Activated CD4-positive, alpha-beta T cell treated with anti-CD3 and anti-CD28 coated beads, Interleukin-2, amount 50 U/mL, for 4 hours (primary cell): ENCODE measurements at places on chromosomes 11 and 22.

DNA sequence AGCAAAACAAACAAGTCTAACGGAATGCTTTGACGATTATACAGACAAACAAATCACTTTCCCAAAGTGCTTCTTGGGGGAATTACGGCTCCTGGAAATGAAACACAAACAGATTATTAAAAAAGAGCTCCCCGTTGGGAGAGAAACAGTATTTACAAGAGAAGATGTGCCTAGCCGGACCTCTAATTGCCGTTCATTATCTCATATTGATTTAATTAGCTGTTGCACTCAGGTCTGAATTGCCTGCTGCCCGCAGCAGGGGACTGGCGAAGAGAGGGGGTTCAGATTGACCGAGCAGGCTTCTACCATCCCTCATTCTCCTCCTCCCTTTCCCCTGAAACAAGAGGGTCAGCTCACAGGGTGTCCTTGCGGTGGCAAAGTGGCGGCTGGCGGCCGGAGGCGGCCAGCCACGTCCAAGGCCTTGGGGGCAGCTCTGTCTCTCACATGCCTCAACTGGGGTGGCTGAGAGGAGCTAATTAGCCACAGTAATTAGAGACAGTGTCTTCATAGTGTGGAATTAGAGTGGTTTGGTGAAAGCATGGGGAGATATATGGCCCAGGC lies 295.1 kb downstream of the MIAT start:
- no peak for DNase-seq

DNA sequence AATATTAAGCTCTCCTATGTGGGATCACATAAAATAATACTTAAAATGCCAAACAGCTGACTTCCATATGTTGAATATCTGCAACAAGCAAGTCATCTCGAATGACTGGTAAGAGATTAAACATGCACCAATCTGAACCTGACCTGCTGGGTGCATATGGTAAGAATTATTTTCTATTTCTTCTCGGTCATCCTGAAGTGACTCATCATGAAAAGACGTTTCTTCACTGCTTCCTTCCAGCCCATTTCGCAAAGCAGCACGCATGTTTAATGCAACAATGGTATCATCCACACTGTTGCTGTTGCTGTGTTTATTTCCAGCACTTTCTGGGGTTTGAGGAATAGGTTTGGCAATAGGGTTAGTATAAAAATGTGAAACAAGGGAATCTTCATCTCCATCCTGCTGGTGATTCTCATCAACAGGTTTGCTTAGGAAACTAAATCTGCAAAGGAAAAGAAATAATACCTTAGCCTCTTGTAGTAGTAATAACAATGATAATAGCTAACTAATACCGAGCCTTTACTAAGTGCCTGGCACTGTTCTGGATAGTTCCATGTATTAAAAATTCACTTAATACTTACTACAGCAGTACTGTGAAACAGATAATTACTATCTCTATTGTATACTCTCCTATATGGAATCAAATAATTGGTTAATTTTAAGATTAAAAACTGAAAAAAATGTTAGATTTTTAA lies 52.0 kb upstream of the CHRNA10 start:
- DNase-seq, result no peak

- DNase-seq, result no peak
Measured at GRCh38 chr11:93728792-93729128, 12.5 kb downstream of the TAF1D start.

- DNase-seq, result no peak
Measured at GRCh38 chr22:23237201-23237798, 57.0 kb downstream of the BCR start.

DNA sequence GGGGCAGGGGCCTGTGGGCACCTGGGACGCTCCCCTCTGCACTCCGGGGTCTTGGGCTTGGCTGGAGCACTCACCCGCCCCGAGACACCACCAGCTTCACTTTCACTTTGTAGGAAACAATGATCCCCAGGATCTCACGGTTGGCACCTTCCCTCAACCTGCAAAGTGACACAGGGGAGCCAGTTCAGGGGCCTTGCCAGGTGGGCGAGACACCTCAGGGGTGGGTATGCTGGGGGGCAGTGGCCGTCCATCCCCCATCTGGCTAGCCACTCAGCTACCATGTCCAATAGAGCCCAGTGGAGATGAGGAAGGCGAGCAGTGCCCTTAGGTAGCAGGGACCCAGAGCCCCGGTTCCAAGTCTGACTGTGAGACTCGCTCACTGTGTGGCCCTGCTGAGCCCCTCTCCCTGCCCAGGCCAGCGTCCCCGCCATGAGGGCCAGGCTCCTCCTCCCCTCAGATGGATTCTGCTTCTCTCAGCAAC lies 32.3 kb downstream of the TPBGL start:
- no peak for DNase-seq

DNA sequence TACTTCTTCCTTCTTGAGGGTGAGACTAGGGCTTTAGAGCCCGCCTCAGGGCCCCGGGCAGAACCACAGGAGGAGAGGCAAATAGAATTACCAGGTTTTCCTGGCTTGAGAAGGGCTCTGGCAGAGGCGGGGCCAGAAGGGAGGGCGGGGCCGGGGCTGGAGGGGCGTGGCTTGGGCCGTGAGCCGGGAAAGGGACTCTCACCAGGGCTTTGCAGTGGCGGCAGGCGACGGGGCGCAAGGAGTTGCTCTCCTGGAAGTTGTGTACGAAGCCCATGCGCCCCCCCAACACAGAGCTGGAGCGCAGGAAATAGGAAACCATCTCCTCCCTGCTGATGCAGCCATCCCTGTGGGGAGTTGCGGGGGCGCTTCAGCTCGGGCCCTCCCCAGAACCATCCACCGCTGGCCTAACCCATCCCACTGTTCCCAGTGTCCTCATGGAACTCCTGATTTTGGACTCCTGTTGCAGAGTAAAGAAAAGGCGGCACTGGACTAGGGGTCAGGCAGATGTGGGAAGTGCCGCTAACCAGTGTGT lies 6.9 kb upstream of the NRXN2 start:
- DNase-seq, result no peak

DNA sequence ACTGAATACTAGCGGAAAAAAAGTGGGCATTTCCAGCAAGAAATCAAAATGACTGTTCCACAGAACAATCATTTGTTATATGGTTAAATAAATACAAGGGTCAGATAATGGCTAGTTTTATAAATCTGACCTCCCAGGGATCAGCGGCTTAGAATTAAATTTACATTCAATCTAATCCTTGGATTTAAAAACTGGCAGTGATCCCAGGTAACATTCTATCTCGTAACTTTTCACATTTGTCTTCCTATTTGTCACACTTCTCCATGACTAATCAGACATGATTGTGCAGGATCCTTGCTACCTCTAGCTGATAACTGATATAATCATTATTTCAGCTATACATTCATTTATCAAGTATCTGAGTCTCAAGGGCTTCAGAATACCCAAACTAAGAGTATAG lies 2.9 kb upstream of the MMP3 start:
- no peak for DNase-seq

GRCh38 chr22:36569999-36570398 lies 41.0 kb upstream of the EIF3D start:
- DNase-seq, result no peak

DNA sequence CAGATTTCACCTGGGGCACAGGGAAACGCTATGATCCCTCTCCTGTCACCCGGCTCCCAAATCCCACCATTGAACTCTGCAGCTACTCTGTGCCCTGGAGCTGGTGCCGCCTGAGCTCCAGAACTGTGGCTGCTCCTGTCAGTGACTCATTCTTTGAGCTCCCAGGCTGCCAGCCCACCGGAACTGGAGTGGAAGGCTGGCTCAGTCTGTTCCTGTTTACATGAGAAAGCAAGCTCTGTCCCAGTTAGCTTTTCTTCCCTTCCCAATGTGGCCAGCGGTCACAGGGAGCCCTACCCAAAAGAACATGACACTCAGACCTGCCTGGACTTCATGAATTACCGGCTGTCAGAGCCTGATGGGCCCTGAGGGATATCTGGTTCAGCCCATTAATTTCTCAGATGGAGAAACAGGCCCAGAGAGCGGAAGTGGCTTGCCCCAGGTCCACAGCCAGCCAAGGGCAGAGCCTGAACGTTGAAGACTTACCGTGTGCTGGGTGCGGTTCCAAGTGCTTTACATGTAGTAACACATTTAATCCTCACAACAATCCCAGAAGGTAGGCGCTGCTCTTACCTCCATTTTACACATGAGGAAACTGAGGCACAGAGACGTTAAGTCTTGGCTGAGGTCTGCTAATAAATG lies 23.8 kb upstream of the IGSF22 start:
- DNase-seq, result no peak

DNA sequence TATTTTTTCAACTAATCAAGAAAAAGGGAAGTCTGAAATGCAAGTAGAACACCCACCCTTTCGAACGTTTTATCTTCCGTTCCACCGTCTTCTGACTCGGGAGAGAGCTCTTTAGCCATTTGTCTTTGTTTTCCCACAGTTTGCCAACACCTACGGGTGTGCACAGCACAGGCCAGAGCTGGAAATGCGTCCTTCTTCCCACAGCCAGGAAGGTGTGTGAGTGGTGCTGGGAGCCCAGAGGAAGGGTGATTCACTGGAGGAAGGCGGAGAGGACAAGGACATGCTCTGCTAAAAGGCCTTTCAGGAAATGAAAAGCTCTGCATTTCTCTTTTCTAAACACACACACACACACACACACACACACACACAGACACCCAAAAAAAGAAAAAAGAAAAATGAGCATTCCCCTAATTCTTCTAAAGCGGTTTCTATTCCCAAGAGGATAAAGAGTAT lies 18.5 kb downstream of the ENDOD1 start:
- no peak for DNase-seq

GRCh38 chr11:1428762-1429316 lies 39.1 kb downstream of the BRSK2 start:
- DNase-seq, result no peak

GRCh38 chr11:1936781-1937615 lies 10.1 kb upstream of the MRPL23 start:
- no peak for DNase-seq

DNA sequence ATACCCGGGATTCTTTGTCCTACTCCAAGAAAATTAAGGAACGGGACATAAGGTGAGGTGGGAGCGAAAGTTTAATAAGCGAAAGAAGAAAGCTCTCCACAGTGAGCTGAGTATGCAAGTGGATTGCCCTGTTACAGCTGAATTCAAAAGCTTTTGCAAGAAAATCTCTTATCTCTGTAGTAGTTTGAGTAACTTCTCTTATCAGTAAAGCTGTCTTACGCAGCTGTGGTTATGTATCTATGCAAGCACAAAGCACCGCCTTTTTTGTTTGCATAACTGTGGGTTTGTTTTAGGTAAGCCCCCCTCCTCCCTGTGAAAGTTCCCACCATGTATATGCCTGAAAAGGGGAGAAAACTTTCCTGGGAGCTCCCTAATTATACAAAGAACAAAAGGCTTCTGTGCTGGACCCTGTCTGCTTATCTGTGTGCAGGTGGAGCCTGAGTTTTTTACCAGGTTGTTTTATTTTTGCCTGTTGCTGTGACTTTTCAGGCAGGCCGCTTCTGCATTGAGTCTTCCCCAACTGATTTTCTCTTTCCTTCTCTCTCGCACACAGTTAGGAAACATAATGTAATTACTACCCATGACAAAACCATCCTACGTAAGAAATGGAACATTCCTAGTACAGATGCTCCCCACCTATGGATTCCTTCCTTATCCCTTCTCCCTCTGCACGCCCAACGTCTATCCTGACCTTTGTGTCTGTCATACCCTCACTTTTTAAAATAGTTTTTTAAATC lies 837 bp upstream of the PLAAT5 start:
- DNase-seq, result no peak

- DNase-seq, result no peak
Measured at GRCh38 chr11:46326813-46327416, 20.3 kb upstream of the DGKZ start.

- peak; percentile 93 for DNase-seq
Measured at GRCh38 chr11:118997627-118998387, at the start of gene CENATAC. Gene CENATAC, plus strand, starts transcription at chr11:118998138. Its CDS starts 60 bp downstream, at chr11:118998198.

DNA sequence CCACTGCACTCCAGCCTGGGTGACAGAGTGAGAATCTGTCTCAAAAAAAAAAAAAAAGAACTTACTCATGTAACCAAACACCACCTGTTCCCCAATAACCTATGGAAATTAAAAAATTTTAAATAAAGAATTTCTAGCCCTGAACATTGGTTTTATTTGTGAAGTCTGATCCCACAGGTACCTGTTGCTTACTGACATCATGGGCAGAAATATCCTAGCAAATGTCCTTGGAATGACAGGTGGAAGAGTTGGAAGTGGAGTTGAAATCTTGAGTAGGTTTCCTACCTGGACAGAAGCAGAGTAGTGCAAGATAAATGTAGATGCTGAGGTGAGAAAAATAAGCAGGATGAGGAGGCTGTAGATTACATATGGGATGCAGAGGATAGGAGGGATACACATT lies 17.2 kb downstream of the CD3D start:
- no peak for DNase-seq

GRCh38 chr11:116533186-116533825 lies 239.5 kb downstream of the BUD13 start:
- DNase-seq, result no peak

DNA sequence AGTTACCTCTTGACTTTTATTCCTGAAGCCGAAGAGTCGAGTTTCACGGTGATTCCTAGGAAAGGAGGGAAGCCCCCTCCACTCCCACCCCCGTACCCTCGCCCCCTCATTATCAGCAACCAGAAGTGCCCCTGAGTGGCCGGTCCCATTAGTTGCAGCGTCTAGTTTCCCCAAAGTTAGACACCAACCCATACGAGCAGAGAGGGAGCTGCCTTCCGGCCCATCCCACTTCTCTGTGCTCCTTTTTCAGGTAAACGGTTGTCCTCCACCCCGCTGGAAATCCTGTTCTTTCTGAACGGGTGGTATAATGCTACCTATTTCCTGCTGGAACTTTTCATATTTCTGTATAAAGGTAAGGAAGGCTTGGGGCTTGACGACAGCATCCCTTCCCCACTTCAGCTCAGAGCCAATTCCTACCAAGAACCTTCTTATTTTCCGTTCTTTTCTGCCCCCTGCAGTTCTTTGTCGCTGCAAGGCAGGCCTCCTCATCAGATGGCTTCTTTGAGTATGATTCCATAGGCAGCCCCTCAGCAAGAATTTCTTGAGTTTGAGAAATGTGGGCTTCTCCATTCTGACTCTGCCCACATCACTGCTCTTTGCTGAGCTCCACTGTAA lies 701 bp downstream of the TMEM216 start:
- no peak for DNase-seq

DNA sequence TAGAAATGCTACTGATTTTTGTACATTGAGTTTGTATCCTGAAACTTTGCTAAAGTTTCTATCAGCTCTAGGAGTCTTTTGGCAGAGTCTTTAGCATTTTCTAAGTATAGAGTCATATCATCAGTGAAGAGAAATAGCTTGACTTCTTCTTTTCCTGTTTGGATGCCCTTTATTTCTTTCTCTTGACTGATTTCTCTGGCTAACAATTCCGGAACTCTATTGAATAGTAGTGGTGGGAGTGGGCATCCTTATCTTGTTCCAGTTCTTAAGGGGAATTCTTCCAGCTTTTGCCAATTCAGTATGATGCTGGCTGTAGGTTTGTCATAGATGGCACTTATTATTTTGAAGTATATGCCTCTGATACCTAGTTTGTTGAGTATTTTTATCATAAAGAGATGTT lies 197.7 kb downstream of the AASDHPPT start:
- DNase-seq, result no peak

- DNase-seq, result no peak
Measured at GRCh38 chr11:118128721-118129470, 23.7 kb downstream of the SCN4B start.

GRCh38 chr11:116330439-116331185 lies 442.2 kb downstream of the BUD13 start:
- DNase-seq, result no peak

- DNase-seq, result no peak
Measured at GRCh38 chr22:19046719-19047609, 75.2 kb downstream of the DGCR2 start.

GRCh38 chr11:131666617-131667016 lies 296.2 kb downstream of the NTM start:
- no peak for DNase-seq

GRCh38 chr22:22349455-22349836 lies 104.9 kb downstream of the VPREB1 start:
- DNase-seq, result no peak
